Sigmoid colon (tissue), 7 donors: ENCODE measurements at places on chromosomes 5 and 9. TPM values are rescaled to one million over a fixed set of nuclear protein-coding genes. Genes with fewer than 3 reads are reported as not detected.

The ANKRD31 gene
- total RNA-seq, result under 0.01 TPM

The HRH2 gene
- total RNA-seq, result 3.8 TPM

The DMAC1 gene
- 18.9 TPM for total RNA-seq

The SLC34A1 gene
- total RNA-seq, result not detected

The GOLM1 gene
- total RNA-seq, result 13.2 TPM

The PAPPA gene
- 6.6 TPM for total RNA-seq
